ENCODE measurements at places on chromosomes 7 and 10.

GRCh38 chr10:34163075-34163905 is 651.8 kb downstream of the PARD3 start:
- DNase-seq = no peak

DNA sequence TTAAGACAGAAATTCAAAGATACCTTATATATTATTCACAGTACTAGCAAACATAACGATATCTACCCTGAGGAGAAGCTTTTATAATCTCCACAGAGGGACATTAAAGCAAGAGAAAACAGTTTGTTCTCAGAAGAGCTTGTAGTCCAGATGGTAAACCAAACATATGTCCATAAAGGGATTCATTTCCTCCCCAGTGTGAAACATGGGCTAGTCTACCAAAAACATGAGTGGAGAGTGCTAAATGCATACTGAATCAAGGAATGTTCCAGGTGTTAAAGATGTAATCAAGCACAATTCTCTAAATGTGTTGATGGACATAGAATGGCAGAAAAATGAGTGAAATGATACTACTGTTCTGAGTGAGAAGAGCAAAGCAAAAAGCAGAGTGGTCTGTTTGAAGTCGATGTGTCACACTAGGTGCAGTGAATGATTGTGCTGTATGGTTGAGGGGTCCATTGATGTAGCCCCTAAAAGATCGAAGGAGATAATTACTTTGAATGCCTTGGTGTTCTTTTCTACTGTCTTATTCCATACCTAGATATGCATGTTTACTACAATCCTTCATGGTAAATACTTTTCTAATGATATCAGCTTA is 25.3 kb downstream of the BCAP29 start:
- no peak for DNase-seq

DNA sequence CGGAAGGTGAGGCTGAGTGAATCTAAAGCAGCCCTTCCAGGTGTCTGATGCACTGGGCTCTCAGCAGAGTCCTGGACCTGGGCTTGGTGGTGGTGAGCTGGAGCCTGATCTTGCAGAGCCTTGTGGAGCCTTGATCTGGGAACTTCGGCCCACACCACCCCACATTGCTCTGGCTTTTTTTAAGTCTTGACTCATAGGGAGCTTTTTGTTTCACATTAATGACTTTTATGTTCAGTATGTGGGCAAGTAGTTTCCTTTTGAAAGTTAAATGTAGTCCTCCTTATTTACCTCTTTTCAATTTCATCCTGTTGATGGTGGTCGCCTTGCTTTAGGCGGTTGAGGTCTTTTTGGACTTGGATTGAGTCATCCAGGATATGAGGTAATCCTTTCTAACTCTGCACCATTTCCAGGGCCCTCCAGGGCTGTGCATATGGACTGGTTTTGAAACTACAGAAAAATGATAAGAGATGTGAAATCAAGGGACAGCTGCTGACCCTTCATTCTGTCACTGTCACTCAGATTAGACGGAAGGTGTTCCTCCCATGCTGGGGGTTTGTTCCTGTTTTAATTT is 2.9 kb upstream of the NRAP start:
- no peak for DNase-seq

DNA sequence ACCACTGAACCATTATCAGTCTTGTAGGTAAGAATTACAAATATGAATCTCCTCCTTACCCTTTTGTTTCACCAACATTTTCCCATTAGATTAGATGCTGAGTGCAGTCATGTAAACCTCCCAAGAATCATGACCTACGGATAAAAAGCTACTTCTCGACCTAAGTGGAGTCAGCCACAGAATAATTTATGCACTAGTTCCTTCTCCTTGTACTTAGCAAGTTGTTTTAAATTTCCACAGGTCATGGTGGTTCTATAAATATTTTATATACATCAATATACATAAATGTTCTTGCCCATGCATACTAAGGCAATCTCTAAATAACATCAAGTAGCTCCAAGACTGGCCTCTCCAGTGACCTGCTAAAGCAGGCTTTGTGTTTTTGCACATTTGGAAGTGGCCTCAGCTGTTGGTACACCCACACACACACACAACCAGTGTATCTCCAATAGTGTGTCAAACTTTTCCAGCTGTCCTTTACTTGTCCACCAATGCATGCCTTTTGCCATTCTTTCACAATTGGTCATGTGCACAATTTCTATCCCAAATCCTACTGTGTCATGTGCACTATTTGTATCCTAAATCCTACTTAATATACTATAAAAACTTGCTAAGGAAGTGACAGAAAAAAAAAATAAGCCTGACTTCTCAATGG is 21.5 kb downstream of the LMOD2 start:
- DNase-seq = no peak

DNA sequence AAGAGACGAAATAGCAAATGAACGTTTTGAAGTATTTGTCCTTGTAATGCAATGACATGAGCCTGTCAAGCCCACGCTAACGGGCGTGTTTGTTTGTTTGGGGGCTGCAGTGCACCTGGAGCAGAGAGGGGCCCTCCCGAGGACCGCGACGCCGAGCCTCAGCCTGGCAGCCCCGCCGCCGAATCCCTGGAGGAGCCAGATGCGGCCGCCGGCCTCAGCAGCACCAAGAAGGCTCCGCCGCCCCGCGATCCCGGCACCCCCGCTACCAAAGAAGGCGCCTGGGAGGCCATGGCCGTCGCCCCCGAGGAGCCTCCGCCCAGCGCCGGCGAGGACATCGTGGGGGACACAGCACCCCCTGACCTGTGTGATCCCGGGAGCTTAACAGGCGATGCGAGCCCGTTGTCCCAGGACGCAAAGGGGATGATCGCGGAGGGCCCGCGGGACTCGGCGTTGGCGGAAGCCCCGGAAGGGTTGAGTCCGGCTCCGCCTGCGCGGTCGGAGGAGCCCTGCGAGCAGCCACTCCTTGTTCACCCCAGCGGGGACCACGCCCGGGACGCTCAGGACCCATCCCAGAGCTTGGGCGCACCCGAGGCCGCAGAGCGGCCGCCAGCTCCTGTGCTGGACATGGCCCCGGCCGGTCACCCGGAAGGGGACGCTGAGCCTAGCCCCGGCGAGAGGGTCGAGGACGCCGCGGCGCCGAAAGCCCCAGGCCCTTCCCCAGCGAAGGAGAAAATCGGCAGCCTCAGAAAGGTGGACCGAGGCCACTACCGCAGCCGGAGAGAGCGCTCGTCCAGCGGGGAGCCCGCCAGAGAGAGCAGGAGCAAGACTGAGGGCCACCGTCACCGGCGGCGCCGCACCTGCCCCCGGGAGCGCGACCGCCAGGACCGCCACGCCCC is 118.5 kb downstream of the CYTH3 start:
- no peak for DNase-seq

- peak; percentile 35 for DNase-seq
Measured at GRCh38 chr10:6401558-6402348, 178.3 kb downstream of the PRKCQ start.

GRCh38 chr10:97371696-97372095 is 29.4 kb downstream of the RRP12 start:
- no peak for DNase-seq

GRCh38 chr7:84232646-84233045 is 38.1 kb upstream of the SEMA3A start:
- no peak for DNase-seq

DNA sequence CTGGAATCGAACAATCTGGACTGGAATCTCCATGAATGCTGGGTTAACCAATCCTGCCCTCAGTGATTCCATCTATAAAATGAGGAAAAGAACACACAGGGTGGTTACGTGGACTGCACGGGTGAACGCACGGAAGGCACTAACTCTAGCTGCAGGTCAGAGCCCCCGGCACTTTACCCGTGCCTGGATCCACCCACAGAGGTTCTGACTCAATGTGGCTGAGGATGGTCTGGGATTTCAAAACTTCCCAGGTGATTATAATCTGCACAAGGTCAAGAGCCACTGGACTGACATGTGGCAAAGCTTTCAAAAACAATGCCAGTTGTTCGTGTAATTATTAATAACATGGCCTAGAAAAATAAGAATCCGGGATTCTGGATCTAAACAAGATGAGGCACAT is 29.2 kb downstream of the KIAA1549 start:
- no peak for DNase-seq

DNA sequence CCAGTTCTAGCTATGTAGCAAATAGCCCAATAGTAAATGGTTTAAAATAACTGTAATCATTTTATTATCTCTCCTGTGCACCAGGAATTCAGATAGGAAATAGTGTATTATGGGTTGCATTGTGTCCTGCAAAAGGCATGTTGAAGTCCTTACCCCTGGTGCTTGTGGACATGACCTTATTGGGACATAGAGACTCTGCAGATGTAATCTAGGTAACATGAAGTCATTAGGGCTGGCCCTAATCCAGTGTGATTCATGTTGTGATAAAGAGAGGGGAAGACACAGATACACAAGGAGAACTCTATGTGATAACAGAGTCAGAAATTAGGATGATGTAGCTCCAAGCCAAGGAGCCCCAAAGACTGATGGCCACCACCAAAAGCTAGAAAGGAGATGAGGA is 462.8 kb downstream of the GALNT17 start:
- no peak for DNase-seq

DNA sequence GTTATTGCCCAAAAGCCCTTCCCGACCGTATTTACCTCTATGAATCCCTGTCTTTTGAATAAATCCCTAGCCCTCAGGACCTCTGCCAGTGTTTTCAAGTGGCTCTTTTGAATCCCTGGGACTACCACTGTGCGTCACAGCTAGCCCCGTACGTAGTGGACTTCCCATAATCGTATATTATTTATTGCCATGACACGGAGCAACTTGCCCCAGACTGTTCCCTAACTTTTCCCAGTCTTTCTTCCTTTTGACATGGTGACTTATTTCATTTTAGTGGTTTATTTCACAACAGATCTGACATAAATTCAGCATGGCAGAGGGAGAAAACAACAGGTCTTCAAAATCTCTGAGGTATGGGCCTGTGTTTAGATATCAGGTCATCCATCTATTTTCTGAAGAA is 318.6 kb upstream of the KLF6 start:
- no peak for DNase-seq

Measured in stimulated activated naive CD4-positive, alpha-beta T cell (primary cell).